ENCODE measurements at places on chromosomes 12 and 14.

GRCh38 chr12:69473262-69473661 is 3.1 kb downstream of the FRS2 start:
- no peak for DNase-seq

DNA sequence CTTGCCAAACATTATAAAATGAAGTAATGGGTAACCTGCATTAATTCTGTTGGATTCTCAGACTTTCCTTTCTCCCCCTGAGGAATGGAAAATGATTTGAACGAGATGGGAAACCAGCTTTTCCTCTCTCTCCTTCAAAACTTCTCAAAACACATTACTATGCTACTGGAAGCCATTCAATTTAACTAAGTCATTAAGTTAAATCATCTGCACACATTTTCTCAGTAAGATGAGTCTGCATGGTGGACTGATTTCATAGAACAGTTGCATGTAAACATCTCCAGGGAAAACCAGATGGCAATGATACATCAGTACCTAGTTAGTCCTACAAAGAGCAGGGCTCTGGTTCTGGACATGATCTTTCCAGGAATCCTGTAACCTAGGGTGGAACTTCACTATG is 59.9 kb downstream of the BMP4 start:
- no peak for DNase-seq

GRCh38 chr12:38809832-38810231 is 95.6 kb downstream of the CPNE8 start:
- DNase-seq: no peak

DNA sequence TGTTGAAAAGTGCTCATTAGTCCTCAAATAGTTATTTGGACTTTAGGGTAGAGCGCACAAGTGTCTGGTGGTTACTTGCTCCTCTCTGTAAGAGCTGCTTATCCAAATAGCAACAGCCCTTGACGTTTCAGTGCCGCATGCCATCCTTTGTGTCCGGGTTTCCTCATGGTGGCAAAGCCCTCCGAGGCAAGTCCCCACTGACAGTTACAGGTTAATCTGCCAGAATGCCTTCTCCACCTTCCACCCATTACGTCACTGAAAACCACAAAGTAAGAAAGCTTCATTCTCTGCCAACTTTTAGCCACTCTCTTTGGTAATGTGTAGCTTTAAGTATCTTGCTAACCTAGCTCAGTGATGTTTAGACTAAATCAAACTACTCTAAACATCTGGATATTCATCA is 78.6 kb downstream of the POLR3B start:
- DNase-seq: no peak

GRCh38 chr14:91458612-91459011 is 41.0 kb upstream of the CCDC88C start:
- no peak for DNase-seq

- DNase-seq: no peak
Measured at GRCh38 chr12:116539361-116539771, 19.8 kb upstream of the MAP1LC3B2 start.

GRCh38 chr12:6426882-6427671 is 17.7 kb upstream of the CD27 start:
- peak; percentile 78 for DNase-seq

DNA sequence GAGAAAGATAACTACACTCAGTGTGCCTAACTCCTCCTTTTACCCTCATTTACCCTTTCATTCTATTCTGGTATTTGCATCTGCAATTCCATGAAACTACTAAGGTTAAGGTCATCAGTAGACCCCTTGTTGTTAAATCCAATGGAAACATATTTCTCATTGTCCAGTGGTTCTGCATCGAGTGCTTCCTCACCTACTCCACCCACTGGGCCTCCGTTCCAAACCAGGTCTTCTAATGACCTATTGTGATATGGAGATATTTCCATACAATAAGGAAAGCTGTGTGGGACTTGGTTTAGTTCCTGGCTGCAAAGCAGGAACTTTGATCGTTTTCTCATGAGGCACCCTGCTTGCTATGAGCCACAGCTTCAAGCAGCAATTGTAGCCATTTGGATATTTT is 99.5 kb upstream of the FSCB start:
- DNase-seq: no peak

DNA sequence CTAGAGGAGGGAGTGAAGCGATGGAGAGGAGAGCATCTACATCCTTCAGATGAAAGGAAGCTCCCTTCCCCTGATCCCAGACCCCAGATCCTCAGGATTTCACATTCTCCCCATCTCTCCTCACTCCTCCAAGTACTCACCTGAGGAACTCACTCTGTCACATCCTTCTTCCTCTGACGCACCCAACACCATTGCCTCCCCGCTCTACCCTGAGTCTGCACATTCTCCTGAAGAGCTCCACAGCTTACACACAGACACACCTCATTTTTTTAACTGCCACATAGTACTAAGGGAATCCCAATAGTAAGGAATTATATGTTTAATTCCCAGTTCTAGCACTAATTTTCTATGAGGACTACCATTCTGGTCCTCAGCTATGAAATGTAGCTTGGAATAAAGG is 16.3 kb upstream of the METTL17 start:
- DNase-seq: no peak

GRCh38 chr14:36067428-36068187 is 108.9 kb downstream of the PTCSC3 start:
- no peak for DNase-seq

GRCh38 chr12:55738123-55739024 is 4.5 kb upstream of the GDF11 start:
- DNase-seq: peak; percentile 59

DNA sequence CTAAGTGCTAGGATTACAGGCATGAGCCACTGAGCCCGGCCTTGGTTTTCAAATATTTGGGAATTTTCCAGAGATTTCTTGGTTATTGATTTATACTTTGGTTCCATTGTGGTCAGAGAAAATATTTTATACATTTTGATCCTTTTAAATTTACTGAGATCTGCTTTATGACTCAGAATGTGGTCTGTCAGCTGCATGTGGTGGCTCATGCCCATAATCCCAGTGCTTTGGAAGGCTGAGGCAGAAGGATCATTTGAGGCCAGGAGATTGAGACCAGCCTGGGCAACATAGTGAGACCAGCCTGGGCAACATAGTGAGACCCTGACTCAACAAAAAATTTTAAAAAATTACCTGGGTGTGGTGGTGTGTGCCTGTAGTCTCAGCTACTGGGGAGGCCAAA is 49.8 kb downstream of the ADCK1 start:
- DNase-seq: no peak

- DNase-seq: no peak
Measured at GRCh38 chr12:44674875-44675274, 201.2 kb downstream of the NELL2 start.

GRCh38 chr12:62319058-62319457 is 58.9 kb downstream of the USP15 start:
- no peak for DNase-seq

GRCh38 chr14:65252482-65253255 is 150.4 kb upstream of the MAX start:
- no peak for DNase-seq

GRCh38 chr12:59298296-59298695 is 297.5 kb upstream of the SLC16A7 start:
- no peak for DNase-seq

- DNase-seq: no peak
Measured at GRCh38 chr12:41476499-41477439, 288.6 kb downstream of the PDZRN4 start.

- DNase-seq: no peak
Measured at GRCh38 chr14:101131451-101131916, 228.0 kb upstream of the RTL1 start.

- no peak for DNase-seq
Measured at GRCh38 chr12:7498809-7499208, 4.8 kb downstream of the CD163 start.

- no peak for DNase-seq
Measured at GRCh38 chr14:65098586-65098985, 3.7 kb downstream of the MAX start.

DNA sequence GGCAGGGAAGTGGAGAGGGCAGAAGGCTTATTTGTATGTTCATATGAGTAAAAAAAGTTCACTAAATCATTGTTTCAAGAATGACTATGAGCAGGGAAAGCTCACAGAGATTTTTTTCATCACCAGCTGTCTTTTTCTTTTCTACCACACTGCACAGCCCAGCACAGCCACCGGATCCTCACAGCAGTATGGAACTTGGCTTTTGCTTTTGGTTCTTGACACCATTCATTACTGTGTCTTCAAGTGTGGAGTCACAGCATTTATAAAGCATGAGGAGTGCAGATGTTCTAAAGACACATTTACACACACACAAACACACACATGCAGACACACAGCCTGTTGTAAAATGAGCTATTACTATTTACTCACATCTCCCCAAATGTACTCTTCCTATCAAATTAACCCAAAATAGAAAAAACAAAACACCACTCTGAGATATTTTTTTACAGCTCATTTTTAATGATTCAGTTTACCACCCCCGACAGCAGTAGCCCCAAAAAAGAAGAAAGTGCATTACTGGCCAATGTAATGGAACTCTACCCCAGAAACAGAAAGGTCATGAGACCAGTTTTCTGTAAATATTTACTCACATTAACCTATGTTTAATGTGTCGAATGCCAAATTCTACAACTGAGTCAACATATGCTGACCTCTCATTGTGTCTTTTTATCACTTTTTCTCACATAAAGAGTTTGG is 60.5 kb downstream of the BTG1 start:
- no peak for DNase-seq

DNA sequence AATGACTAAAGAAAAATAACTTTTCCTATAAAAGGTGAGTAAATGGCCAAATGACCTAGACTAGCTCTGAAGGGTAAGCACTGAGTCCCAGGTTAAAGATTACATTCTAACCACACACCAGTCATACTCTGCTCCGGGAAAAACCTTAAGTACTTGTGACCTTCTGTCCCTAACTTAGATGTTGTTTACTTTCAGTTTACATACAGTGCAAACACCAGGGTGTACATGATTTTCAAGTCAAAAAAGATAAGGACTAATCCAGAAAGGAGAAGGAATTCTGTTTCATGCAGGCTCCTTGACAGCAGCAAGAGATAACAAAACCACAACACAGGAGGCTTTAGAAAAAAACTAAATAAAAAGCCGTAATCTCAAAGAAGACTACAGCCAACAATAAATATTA is 174.2 kb downstream of the PPM1H start:
- DNase-seq: no peak

DNA sequence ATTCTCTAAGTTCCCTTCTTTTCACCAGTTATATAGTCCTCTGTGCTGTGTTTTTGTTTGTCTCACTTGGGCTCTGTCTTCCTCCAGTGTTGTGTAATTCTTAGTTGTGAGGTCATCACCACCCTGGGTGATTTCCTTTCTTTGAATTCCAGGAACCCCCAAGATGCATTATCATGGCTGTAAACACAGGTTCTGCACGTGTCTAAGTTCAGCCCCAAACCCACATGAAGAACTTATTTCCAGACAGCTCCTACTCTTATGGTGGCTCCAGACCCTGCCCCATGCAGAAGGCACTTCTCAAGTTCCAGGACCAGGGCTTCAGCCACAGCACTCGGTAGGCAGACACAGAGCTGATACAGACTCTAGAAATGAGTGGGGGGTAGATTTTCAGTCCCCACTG is 560.5 kb downstream of the BCL11B start:
- no peak for DNase-seq

DNA sequence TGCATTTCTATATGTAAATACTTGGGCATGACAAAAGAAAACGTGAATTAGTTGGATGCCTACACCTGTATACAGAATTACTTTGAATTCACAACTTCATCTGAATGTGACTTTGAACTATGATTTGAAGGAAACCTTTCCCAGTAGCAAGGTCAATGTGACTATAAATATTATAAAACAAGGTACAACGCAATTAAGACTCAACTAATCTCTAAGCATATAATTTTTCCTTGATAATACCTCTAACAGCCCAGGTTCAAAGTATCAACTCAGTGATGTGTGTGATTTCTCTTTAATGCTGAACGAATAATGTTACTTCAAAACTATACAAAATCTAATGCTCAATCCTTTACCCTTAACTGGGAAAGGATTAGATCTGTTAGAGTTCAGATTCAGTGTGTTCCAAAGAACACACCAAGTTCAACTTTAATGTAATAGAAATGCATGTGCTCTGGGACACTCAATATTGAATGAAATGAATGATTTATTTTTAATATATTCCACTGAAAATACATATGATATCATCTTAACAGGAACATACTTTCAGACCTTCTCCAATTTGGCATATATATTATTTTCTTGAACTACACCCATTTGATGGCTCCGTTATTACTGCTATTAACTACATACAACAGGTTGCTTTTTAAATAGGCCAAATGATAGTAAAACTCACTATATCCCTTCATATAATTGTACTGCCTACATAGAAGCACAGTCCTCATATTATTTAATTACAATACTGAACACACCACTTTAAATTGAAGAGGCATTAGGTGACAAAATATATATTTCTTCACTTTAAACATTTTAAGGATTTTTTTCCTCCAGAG is 40.1 kb upstream of the MTERF2 start:
- no peak for DNase-seq

All from T follicular helper cell (primary cell).